ENCODE measurements at places on chromosomes 12 and 14. TPM values are rescaled to one million over a fixed set of nuclear protein-coding genes. Genes with fewer than 3 reads are reported as not detected.

SERPINA12 gene
- total RNA-seq: not detected

GARIN6 gene
- not detected for total RNA-seq

LTB4R gene
- total RNA-seq: 0.94 TPM

ARHGDIB gene
- total RNA-seq: not detected

KRT83 gene
- total RNA-seq: not detected

TUNAR gene
- total RNA-seq: not detected

Data from bronchial smooth muscle cell (primary cell).